ENCODE measurements at places on chromosomes 16 and 17.
A peak's percentile ranks its signal among the peaks of the same experiment; 100 is the strongest.

GRCh38 chr17:50370052-50370451 lies 2.9 kb downstream of the MRPL27 start:
- no peak for DNase-seq

- DNase-seq, result no peak
These were observed 296.3 kb upstream of the AXIN2 start for GRCh38 chr17:65857718-65858117.

DNA sequence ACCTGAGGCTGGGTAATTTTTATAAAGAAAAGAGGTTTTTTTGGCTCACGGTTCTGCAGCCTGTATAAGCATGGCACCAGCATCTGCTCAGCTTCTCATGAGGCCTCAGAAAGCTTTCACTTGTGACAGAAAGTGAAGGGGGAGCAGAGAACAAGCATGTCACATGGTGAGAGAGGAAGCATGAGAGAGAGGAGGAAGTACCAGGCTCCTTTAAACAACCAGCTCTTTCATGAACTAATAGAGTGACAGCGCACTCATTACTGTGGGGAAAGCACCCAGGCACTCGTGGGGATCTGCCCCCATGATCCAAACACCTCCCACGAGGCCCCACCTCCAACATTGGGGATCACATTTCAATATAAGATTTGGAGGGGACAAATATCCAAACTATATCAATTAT lies 86.8 kb downstream of the USP32 start:
- DNase-seq, result peak; percentile 39

DNA sequence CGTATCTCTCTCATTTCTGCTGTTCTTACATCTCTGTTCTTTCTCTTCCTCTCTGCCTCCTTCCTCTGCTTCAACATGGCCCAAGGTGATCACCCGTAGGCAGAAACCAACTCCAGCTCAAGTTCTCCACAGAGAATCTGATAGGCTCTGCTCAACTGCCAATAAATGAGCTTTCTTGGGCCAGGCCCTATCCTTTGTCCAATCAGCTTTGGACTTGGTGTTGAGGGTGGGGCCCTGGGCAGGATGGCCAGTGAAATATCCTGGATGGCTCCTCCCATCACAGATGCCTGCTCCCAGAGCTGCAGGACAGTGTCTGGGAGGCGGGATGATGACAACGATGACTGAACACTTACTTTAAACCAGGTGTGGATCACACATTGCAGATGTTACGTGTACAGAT lies 17.4 kb upstream of the BRD7 start:
- no peak for DNase-seq

- no peak for DNase-seq
These were observed 47.8 kb downstream of the ESRP2 start for GRCh38 chr16:68188170-68188569.

- DNase-seq, result no peak
These were observed 34.4 kb downstream of the ZCCHC14 start for GRCh38 chr16:87458424-87458915.

DNA sequence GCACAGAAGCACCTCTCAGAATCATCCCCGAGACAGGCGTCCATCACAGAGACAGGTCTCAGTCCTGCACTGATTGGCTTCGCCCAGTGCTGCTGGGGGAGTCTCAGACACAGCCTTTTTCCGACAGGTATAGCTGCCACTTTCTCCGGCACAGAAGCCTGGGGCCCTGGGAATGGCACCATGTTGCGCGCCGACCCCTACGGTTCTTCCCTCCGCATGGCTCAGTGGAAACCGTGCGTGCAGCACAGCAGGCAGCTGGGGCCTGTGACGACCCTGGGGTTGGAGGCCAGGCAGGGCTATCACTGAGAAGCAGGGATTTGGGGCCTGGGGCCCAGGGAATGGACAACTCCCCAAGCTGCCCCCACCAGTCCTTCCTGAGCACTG lies 29.7 kb upstream of the CDH15 start:
- no peak for DNase-seq

GRCh38 chr16:30434852-30435251 lies 5.0 kb upstream of the DCTPP1 start:
- DNase-seq, result peak; percentile 76

DNA sequence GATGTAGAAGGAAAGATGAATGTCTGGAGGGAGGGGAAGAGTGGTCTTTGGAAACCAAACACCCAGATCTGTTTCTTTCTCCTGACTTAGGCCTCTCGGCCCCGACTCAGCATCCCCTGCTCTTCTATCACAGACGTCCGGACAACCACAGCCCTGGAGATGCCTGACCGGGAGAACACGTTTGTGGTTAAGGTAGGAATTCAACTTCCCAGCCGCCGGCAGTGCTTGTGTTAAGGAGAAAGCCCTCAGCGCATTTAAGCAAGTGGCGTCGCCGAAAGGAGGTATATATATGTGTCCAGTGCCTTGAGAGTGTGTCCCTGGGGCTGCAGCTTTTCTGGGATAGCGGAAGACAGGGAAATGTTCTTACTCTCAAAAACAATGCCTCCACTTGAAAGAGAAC lies 3.6 kb downstream of the SH2B1 start:
- DNase-seq, result no peak

DNA sequence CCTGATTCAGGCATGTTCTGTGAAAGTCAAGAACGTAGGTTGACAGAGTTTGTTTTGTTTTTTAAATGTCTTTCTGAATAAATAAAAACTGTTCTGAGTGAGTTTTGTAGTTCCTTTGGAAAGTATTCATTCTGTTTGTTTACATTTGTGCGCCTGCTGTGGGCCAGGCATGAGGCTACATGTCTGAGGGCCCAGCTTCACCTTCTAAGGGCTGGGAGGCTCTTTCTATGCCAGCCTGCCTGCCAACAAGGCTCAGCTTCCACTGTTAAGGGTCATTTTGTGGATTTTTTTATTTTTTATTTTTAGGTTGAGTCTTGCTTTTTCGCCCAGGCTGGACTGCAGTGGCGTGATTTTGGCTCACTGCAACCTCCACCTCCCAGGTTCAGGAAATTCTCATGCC lies 6.1 kb downstream of the WWOX start:
- no peak for DNase-seq

GRCh38 chr16:804193-805048 lies 3.9 kb upstream of the GNG13 start:
- no peak for DNase-seq

GRCh38 chr17:79125503-79125902 lies 50.9 kb downstream of the ENGASE start:
- no peak for DNase-seq

DNA sequence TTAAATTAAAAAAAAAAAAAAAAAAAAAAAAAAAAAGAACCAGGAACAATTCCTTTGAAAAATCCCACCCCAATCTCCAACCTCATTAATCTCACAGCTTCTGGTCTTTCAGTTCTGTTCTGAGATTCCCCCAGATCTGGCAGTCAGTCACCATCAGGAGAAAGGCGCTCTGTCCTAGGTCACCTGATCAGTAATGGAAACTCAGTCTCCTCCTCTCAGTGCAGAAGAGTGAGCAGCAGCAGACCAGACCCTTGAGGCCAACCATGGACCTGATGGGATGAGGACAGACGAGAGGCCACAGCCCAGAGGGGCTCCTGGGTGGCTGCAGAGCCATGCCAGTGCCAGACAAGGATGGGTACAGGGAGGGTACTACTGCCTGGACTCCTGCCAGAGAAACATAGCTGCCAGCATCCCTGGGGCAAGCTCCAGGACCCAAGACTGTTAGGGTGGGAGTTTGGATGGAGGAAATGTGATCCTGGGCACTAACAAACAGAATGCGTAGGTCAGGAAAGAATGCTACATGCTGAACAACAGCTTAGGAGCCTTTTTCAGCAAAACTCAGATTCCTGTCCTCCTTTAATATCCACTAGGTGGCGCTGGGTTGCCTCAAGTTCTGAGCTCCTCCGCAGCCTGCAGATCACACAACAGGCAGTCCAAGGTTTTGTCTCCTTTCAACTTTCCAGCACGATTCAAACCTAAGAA lies 28.7 kb downstream of the MPG start:
- peak; percentile 76 for DNase-seq

GRCh38 chr17:29885031-29885640 lies 44.9 kb downstream of the SSH2 start:
- DNase-seq, result no peak

DNA sequence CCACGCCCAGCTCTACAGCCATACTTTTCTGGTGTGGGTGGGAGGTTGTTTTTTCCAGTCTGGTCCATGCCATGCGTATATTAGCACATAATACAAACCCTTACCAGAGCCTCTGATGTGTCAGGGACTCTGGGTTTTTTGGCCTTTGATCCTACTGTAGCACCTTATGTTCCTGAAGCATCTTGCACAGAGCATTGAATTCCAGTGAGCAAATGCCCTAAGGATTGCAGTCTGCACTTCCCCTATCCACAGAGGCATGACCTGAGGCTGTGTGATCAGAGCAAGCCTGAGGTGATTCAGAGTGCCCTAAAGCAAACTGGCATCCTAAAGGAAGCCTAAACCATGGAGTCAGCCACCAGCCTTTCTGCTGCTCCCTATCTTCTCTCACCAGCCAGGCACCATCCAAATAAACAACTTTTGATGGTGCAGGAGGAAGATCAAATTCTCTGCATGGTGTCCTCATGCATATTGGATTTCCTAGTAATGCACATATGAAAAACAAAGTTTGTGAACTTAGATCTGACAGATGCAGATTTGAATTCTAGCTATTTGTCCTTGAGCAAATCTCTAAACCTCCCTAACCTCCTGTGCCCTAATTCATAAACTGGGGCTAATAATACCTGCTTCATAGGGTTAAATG lies 41.2 kb upstream of the HAS3 start:
- DNase-seq, result no peak

DNA sequence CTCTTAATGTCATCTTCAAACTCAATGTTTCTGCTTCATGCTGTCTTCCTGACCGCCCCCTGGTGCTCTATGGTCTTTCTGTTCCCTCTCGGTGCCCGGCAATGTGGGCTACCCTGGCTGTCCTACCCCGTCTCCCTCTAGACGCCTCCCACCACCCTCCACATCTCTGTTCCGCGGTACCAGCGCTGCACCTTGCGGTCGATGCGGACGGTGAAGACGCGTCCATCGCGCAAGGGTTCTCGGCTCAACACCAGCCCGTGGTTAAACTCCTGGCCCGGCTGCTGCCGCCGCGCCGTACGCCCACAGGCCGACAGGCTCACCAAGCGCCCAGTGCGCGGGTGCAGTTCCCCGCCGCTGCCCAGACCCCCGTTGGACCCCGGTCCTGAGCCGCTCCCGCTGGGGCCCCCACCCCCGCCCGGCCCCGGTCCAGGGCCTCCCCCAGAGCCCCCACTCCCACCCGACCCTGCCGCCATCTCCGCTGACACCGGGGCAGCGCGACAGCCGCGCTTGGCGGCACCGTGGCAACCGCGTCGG lies at the start of gene NEURL4:
Gene NEURL4 (minus strand): TSS at position 496 of the 534 bp plus-strand sequence. CDS start 23 bp downstream, at position 473.
- no peak for DNase-seq

GRCh38 chr17:12927541-12928425 lies 90.0 kb downstream of the ELAC2 start:
- no peak for DNase-seq

DNA sequence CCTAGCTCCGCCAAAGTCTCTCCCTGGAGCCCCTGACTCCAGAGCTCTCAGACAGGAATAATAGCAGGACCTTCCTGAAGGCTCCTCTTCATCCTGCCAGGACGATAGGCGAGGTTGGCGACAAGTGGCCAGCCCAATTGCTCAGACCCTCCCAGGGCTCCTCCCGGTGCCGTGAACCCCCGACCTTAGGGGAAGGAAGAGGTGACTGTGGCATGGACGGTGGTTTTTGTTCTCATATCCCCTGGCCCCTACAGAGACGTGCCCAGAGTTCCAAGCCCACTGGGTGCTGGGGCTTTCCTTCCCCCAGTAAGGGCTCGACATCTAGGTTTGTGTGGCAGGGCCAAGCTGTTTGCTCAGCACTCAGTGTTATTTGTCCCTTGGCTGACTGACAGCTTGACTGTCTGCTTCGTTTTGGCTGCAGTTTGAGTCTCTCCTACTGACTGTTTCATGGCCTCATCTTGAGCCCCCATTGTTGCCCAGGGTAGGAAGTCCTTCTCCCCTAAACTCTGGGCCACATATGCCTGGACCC lies 4.6 kb upstream of the ADCY7 start:
- DNase-seq, result no peak

- no peak for DNase-seq
These were observed 378.8 kb upstream of the TNRC6C start for GRCh38 chr17:77579682-77580081.

DNA sequence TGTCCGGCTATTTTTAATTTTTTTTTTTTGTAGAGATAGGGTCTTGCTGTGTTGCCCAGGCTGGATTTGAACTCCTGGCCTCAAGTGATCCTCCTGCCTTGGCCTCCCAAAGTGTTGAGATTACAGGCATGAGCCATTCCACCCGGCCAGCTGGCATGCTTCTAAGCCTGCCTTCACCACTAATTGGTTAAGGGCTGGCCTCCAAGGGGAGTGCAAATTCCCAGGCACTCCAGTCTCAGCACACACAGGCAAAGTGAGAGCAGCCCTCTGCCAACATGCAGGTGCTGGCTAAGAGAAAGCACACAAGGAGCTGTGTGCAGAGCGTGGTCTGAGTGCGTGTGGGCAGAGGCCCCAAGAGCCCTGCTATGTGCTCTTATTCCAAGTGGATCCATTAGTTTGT lies 149.8 kb upstream of the HS3ST2 start:
- DNase-seq, result no peak

- DNase-seq, result no peak
These were observed 607.1 kb downstream of the KCNJ2 start for GRCh38 chr17:70776441-70776840.
